Left lobe of liver (tissue), 2 donors: ENCODE measurements at places on chromosomes 1 and 21. TPM values are rescaled to one million over a fixed set of nuclear protein-coding genes. Genes with fewer than 3 reads are reported as not detected.

LRRC71 gene
- not detected for total RNA-seq

OVAAL gene
- not detected for total RNA-seq

CD52 gene
- total RNA-seq, result 3.0 TPM

ZBTB8A gene
- total RNA-seq, result 2.8 TPM

C4BPA gene
- total RNA-seq, result 792 TPM

ID3 gene
- 19.7 TPM for total RNA-seq

MYCBP gene
- 10.9 TPM for total RNA-seq

TMEM240 gene
- 0.98 TPM for total RNA-seq

MRPL37 gene
- 88.9 TPM for total RNA-seq

CCDC190 gene
- not detected for total RNA-seq

AHDC1 gene
- total RNA-seq, result 20.0 TPM

GIPC2 gene
- 9.0 TPM for total RNA-seq

B3GALT2 gene
- 0.13 TPM for total RNA-seq
